ENCODE measurements at places on chromosomes 1 and 21.

DNA sequence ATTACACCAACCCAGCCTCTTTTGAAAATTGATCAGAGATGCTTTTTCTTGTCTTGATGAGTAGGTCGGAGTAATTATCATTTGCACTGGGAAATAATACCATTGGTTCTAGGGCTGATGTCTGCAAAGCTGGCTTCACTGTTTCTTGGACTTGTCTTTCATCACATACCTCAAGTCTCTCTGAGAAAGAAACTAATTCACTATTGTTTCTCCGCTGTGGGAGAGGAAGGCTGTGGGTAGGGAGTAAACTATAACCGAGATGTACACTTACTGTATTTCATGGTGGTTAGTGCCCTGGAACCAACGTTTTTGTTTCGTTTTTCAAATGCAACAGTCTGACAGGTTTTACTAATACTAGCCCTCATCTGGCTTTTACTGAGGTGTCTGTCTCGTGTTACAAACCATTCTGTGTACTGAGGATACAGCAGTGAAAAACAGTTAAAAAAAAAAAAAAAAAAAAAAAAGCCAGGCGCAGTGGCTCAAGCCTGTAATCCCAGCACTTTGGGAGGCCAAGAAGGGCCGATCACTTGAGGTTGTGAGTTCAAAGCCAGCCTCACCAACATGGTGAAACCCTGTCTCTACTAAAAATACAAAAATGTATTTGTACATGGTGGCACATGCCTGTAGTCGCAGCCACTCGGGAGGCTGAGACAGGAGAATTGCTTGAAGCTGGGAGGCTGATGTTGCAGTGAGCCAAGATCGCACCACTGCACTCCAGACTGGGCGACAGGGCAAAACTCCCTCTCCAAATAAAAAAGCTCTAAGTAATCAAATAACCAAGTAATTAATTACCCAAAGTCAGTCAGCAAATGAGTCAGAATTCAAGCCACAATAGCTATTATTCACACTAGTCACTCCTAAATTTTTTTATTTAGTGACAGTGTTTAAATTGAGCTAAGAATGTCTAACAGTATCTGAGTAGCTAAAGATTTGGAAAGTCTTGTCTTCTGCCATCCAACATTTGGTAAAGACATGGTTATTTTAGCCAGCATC is 23.3 kb downstream of the TOMM20 start:
- peak; percentile 30 for DNase-seq

DNA sequence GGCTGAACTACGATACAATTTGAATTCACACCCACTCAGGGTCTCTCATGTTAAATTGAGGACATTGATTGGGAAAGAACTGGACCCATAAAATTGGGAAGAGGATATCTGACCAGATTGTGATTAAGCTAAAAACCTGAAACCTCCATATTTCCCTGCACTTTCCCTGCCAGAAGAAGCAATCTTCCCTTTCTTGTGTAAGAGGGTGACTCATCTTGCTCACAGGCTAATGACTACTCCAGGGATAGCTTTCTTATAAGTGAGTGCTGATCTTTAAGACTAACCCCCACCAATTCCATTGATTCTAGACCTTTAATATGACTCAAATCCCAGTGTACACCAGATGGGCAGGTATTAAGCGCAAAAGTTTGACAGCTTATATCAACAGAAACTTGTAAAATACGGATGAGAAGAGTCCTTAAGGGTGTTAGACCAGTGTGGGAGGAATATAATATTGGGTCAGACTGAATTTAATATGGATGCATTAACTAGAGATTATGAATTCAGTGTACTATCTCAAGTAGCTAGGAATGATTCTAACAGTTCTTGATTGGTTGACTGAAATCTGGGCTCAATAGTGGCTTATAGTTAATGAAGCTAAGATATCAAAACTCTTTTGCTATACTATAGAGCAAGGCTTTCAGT is 12.1 kb upstream of the SGIP1 start:
- DNase-seq: no peak

GRCh38 chr1:106746448-106747085 is 309.9 kb upstream of the PRMT6 start:
- no peak for DNase-seq

- no peak for DNase-seq
These were observed 3.4 kb downstream of the CAPN9 start for GRCh38 chr1:230750576-230750975.

- no peak for DNase-seq
These were observed 17.7 kb downstream of the CBR1 start for GRCh38 chr21:36087362-36088138.

GRCh38 chr21:37381883-37382585 is 15.5 kb downstream of the DYRK1A start:
- no peak for DNase-seq
